ENCODE measurements at places on chromosomes 4 and X. TPM values are rescaled to one million over a fixed set of nuclear protein-coding genes. Genes with fewer than 3 reads are reported as not detected.

Gene PDE6B
- 17.2 TPM for total RNA-seq

GRCh38 chr4:87662871-87663270 lies 12.8 kb downstream of the DMP1 start:
- no peak for DNase-seq

GRCh38 chrX:126985981-126986380 lies 166.5 kb downstream of the PRR32 start:
- DNase-seq = no peak

Gene PCDH18
- total RNA-seq = not detected

DNA sequence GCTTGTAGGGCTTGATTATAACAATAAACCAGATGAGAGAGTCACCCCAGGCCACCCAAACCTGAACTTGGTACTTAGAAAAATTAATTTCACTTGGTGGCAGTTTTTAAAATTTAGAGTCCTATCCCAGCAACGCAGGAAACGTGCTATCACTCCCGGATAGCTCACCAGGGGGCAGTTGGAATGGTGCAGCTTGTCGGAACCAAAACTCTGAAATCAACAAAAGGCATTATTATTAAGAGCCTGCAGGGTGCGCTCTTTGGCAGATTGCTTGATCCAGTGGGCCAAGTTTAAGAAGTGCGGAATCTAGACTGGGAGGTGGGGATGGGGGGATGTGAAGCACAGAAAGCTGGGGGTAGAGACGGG lies 2.4 kb downstream of the FRAS1 start:
- DNase-seq = peak; percentile 53

DNA sequence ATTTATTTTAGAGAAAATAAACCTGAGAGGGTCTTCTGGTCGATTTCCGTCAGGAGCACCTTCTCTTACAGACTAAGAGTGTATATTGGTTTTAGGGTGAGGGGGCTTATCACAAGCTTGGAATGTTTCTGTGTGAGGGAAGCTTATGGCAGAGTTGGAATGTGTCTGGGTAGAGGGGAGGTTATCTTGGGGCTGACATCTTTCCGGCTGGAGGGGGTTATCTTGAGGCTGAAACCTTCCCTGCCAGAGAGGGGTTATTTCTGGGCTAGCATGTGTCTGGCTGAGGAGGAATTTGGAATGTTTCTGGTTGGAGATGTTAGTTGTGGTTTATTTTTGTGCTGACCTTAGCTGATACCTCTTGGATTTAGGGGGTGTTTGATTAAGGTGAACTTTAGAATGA lies 1312.1 kb downstream of the ADGRL3 start:
- no peak for DNase-seq

Gene CT45A5
- not detected for total RNA-seq

DNA sequence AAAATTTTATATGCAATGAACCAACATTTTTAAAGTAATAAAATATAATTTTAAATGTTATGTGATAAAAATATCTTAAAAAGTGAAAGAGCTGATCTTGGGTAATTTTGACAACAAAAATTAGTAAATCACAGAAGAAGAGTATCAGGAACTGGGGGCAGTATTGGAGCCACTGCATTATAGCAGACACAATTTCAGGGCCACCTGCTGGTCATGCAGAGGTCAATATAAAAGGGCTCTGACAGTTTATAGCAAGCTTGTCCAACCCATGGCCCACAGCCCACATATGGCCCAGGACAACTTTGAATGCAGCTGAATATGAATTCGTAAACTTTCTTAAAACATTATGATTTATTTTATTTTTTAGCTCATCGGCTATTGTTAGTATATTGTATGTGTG lies 13.0 kb upstream of the LEF1 start:
- DNase-seq = peak; percentile 24

Gene ZNF157
- 0.75 TPM for total RNA-seq

DNA sequence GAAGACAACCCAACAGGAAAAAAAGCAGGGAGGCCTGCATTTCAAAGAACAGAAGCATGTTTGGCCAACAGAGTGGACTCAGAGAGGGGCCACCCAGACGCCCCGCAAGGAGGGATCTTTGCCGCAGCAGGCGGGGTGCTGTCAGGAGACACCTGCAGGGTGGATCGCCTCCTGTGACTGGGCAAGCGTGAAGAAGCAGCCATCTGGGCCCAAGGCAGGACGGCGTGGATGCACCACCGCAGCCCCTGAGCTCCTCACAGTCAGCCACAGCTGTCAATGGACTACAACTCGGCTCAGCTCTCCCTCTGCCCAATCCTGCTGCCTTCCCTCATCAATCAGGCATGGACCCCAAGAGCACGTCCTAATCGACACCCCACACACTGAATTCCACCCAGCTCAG lies 32.0 kb upstream of the MAN2B2 start:
- no peak for DNase-seq

Gene CTAG1A
- not detected for total RNA-seq

DNA sequence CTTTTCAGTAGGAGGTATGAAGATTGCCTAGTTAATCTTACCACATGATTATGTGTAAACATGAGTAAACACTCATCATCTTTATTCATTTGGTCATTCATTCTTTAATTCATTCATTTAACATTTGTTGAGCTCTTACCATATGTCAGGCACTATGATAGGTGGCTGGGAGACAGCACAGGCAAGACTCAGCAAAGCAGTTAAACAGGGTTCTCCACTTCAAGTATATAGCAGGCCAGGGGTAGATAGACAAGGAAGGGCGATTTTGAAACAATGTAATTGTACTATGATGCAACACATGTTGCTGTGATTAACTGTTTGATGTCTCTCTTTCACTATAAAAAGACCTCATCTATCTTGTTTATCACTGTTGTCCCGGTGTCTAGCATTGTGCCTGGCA lies 84.3 kb upstream of the GPR101 start:
- DNase-seq = no peak

DNA sequence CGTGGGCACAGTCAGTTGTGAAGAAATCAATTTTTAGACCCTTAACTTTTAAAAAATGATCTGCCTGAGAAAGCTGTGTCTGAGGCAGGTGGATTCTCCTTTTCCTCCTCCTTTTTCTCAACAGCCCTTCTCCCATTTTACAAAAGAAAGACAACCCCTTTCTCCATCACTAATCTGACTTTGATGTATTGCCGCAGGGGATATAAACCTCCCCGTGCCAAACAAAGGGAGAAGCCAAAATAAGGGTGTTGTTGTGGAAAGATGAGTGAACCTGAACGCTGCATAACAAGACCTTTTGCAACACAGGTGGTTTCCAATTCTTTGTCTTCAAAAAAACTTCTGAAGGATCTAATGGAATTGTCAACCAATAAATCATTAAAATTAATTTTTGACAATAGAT lies 8.4 kb upstream of the FHL1 start:
- DNase-seq = no peak

- DNase-seq = no peak
Observed at GRCh38 chr4:5081441-5081999, 30.2 kb downstream of the STK32B start.

GRCh38 chr4:158813113-158813512 lies 44.3 kb downstream of the FNIP2 start:
- no peak for DNase-seq

DNA sequence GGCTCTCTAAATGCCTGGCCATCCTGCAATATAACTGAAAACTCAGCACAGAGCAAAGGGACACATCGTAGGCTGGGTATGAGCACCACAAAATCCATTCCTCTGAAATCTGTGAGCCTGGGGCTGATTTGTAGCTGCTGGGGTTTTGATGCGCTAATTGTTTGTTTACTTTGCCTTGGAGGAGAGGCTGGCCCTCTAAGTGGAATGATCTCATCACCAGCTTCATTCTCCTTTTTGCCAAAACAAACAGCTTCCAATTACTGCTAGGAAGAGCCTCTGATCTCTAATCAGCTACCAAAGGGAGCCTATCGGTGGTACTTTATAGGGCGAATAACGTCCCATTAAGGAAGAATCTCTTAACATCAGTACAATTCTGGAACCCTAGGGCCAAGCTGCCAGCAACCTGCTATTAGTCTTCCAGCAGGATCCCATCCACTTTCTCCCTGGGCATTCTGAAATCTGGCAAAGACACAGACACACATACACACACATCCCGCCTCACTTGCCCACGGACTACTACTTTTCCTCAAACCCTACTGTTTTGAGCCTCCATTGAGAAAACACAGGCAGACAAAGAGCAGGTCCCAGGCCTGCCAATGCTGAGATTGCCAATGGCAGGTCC lies 5.8 kb downstream of the ANOS1 start:
- no peak for DNase-seq

- DNase-seq = no peak
Observed at GRCh38 chrX:1097328-1097727, 115.1 kb downstream of the CRLF2 start.

GRCh38 chrX:42524379-42524778 lies 253.6 kb downstream of the PPP1R2C start:
- no peak for DNase-seq

- no peak for DNase-seq
Observed at GRCh38 chr4:32251926-32252325, 1531.8 kb downstream of the PCDH7 start.

Gene NAA11
- not detected for total RNA-seq

Gene TFE3
- 27.5 TPM for total RNA-seq

Gene F9
- total RNA-seq = not detected

- peak; percentile 51 for DNase-seq
Observed at GRCh38 chr4:122914292-122914904, 8.0 kb downstream of the NUDT6 start.

- DNase-seq = no peak
Observed at GRCh38 chr4:74402692-74403456, 37.9 kb downstream of the EREG start.

DNA sequence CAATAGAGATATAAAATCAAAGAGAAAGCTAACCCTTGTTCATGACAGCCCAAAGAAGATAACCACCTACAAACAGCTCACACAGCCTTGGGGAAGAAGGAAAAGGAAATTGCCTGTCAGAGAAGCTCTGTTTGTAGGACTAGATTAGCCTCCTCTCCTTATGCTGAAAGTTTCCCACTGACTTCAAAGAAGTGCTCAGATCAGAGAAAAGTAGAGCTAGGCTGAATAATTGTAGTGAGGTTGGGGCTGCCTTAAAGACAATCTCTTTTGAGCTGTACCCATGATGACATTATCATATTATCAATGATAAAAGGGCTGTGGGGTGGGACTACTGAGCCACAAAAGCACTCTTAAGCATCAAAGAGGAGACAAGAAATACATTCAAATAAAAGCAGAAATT lies 223.0 kb upstream of the GALNT7 start:
- no peak for DNase-seq

- DNase-seq = peak; percentile 10
Observed at GRCh38 chrX:50812995-50813842, 775 bp downstream of the SHROOM4 start.

Gene CNKSR2
- 6.2 TPM for total RNA-seq

Gene TXK
- 18.2 TPM for total RNA-seq

Gene EVC2
- 0.48 TPM for total RNA-seq

DNA sequence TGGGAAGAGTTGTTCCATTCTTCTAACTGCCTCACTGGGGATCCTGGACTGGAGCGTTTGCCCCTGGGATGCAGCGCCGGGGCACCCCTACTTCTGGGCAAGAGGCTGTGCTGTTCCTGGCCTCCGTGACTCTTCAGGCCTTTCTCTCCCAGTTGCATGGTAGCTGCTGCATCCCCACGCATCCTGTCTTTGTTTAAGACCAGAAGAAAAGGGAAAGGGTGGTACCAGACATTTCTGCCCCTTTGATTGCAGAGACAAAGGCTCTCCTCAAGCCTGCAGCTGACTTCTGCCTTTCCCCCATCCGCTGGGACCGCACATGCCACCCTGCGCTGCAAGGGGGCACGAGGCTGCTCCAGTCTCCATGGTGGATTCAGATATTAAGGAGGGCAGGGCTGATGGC lies 70.4 kb downstream of the SHROOM2 start:
- no peak for DNase-seq

Gene C4orf51
- total RNA-seq = not detected

Gene SH2D1A
- 32.5 TPM for total RNA-seq

Gene SPATA4
- not detected for total RNA-seq

- DNase-seq = no peak
Observed at GRCh38 chrX:24594501-24594900, 52.6 kb downstream of the PCYT1B start.

DNA sequence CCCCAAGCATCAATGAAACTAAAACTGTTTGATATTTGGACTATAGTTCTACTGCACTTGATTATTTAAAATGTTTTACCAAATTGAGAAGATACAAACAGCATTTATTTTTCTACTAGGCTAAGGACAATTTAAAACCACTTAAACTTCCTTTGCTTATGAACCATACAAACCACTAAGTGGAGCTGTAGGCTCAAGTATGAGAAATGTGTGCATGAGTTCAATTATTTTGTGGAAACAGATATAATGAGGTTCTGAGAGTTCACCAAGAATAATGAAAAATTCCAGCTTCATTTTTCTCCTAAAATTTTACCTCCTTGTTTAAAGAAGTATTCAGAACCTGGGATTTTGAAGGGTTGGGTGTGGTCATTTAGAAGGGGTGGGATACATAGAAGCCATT lies 63.1 kb downstream of the SERPINA7 start:
- no peak for DNase-seq

DNA sequence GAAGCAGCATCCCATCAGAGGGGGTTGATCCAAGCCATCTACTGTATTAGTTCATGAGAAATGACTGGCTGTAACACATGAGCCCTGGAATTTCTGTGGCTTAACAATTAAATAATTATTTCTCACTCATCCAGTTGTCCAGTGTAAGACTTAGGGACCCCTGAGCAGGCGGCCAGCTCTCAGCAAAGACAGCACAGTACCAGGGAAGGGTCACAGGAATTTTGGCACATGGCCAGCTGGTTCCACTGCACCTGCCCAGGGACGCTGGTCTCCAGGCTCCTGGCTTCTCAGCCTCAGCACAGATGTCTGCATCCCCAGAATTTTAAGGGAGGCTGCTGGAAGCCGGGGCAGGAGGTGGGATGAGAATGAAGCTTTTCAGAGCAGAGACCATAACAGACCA lies 93.7 kb upstream of the DHRSX start:
- no peak for DNase-seq

DNA sequence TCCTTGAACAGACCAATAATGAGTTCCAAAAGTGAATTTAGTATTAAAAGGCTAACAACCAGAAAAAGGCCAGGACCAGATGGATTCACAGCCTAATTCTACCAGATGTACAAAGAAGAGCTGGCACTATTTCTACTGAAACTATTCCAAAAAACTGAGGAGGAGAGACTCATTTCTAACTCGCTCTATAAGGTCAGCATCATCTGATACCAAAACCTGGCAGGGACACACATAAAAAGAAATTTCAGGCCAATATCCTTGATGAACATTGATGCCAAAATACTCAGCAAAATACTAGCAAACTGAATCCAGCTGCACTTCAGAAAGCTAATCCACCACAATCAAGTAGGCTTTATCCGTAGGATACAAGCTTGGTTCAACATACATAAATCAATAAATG lies 35.8 kb upstream of the USP46 start:
- no peak for DNase-seq
